CD4-positive, alpha-beta T cell treated with Interleukin-17A for 4 hours (primary cell): ENCODE measurements at places on chromosomes 12 and 14.
A peak's percentile ranks its signal among the peaks of the same experiment; 100 is the strongest.

- no peak for DNase-seq
Observed at GRCh38 chr14:101383737-101384338, 177.5 kb upstream of the DIO3 start.

DNA sequence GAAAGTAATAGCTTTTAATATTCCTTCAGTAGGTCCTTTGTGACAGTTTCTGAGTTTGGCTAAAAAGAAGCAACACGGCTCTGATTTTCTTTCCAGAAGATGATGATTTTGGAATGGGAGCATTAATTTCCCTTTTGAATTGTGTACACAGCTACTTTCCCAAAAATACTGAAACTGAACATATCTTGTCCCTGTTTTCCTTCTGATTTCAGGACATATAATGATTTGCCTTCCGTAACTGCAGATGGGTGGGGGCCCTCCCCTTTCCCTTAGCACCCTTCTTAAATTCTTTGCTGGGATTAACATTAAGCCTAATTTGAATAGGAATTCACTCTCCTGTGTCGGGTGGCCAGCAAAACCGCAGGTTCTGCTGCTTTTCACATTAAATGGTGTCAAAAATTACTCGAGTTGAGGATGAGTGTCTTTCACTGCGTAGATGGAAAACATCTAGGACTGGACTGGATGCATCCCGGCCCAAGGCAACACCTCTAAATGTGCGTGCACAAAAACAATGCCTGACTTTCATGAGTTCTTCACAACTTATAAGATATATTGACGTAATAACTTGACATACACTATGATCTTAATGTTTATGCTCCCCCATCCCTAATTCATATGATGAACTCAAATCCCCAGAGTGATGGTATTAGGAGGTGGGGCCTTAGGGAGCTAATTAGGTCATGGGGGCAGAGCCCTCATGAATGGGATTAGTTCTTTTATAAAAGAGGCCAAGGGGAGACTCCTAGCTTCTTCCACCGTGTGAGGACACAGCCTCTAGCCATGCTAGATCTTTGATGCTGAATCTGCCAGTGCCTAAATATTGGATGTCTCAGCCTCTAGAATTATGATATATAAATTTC, 158.1 kb downstream of the AEBP2 start:
- no peak for DNase-seq

GRCh38 chr12:12559719-12560296, 2.9 kb downstream of the DUSP16 start:
- DNase-seq, result no peak

DNA sequence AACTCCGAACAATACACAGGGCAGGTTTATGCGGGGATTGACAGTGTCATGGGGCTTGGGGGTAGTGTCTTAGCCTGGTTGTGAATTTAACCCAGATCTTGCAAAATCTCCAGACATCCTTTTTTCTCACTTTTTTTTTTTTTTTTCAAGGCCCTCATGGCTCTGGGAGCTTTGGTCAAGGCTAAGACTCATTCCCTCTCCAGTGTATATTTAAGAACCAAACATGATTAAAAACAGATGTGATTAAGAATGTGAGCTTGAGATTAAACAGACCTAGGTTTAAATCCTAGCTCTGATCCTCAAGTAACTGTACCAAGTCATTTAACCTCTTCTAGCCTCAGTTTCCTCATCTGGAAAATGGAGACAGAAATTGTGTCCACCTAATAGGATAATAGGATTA, 151.7 kb upstream of the FUT8 start:
- DNase-seq, result no peak

- no peak for DNase-seq
Observed at GRCh38 chr14:38257507-38257906, 1.6 kb upstream of the CLEC14A start.

GRCh38 chr14:58769011-58769643, 131.4 kb downstream of the DACT1 start:
- no peak for DNase-seq

- no peak for DNase-seq
Observed at GRCh38 chr14:56892959-56893358, 82.7 kb upstream of the OTX2 start.

DNA sequence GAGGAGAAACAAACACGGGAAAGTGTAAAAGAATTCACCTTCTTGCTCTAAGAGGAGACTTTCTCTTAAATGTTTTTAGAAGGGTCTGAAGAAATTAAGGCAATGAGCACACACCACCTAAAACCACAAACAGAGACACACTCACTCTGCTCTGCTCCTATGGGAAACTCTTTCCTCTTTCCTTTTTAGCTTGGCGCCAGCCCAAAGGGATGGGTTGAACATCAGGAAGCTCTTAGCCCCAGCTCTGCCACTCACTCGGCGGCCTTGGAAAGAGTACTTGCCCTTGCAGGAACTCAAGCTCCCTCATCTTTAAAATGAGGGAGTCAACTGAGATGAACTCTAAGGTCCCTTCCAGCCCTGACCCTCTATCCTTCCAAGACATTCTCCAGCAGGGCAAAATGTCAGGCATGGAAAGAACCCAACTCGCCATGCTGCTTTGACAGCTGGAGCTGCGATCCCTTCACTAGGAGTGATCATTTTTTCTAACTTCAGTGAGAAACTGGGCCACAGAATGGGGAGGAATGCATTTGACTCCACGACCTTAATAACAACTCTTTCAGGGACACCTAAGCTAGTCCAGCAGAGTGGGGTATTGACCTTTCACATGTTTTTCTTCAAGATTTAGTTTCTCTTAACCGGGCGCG, 980 bp upstream of the RNASE8 start:
- no peak for DNase-seq

GRCh38 chr12:50980545-50980944, 28.2 kb downstream of the HIGD1C start:
- DNase-seq, result no peak

DNA sequence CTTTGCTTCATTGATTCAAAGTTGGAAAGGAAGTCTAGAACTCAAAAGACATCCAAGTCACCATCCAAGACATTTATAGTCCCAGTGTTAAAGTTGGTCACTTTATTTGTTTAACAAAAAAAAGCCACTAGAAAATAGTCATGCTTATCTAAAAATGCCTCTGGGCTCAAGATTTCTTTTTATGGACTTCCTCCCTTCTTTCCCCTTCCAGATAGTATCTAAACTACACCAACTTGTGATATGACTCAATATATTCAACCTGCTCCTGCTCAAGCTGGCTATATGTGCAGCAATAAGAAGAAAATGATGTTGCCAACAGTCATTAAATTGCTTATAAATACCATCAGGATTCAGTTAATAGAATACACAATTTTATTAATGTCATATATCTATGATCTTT, 1177.1 kb downstream of the FLRT2 start:
- DNase-seq, result no peak

DNA sequence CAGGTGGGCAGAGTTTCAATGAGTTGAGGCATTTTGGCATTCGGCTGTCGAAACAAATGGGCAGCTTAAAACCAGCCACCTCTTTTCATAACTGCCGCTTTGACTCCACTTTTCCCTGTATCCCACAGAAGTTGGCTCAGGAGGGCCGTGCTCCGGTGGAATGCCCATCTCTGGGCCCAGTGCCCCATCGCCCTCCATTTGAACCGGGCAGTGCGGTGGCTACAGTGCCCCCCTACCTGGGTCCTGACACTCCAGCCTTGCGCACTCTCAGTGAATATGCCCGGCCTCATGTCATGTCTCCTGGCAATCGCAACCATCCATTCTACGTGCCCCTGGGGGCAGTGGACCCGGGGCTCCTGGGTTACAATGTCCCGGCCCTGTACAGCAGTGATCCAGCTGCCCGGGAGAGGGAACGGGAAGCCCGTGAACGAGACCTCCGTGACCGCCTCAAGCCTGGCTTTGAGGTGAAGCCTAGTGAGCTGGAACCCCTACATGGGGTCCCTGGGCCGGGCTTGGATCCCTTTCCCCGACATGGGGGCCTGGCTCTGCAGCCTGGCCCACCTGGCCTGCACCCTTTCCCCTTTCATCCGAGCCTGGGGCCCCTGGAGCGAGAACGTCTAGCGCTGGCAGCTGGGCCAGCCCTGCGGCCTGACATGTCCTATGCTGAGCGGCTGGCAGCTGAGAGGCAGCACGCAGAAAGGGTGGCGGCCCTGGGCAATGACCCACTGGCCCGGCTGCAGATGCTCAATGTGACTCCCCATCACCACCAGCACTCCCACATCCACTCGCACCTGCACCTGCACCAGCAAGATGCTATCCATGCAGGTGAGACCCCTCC, 5.0 kb upstream of the RNU7-1 start:
- no peak for DNase-seq

DNA sequence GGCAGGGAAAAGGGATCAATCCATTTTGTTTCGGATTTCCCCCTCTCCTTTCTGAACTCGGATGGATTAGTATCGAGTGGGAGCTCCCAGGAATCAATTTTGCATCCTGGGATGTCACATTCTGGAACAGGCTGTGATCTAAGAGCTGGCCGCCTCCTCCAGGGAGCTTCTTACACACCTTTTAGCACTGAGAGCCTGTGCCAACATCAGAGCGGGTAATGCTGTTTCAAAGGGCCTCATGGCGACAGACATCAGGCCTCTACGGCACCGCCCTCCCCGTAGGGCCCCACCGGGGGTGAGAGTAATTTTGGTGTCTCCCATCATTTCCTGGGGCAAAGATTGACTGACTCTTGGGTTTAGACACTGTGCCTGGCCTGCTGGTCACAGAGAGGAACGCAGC, 2.7 kb downstream of the GALNT9 start:
- no peak for DNase-seq

- no peak for DNase-seq
Observed at GRCh38 chr12:79717006-79717405, 26.2 kb upstream of the PAWR start.

- DNase-seq, result no peak
Observed at GRCh38 chr14:69904246-69904645, 25.0 kb downstream of the SMOC1 start.

DNA sequence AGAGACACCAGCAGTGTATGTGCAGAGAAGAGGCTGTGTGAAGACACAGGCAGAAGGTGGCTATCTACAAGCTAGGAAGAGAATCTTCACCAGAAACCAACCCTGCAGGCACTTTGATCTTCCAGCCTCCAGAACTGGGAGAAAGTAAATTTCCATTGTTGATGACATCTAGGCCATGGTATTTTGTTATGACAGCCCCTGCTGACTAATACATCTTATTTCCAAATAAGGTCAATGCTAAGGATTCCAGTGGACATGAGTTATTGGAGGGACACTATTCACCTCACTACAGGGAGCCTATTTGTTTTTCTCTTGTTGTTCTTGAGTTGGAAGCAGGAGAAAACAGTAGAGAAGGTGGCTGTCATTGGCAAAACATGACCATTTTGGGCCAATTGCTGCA, 88.5 kb upstream of the RIN3 start:
- DNase-seq, result no peak

DNA sequence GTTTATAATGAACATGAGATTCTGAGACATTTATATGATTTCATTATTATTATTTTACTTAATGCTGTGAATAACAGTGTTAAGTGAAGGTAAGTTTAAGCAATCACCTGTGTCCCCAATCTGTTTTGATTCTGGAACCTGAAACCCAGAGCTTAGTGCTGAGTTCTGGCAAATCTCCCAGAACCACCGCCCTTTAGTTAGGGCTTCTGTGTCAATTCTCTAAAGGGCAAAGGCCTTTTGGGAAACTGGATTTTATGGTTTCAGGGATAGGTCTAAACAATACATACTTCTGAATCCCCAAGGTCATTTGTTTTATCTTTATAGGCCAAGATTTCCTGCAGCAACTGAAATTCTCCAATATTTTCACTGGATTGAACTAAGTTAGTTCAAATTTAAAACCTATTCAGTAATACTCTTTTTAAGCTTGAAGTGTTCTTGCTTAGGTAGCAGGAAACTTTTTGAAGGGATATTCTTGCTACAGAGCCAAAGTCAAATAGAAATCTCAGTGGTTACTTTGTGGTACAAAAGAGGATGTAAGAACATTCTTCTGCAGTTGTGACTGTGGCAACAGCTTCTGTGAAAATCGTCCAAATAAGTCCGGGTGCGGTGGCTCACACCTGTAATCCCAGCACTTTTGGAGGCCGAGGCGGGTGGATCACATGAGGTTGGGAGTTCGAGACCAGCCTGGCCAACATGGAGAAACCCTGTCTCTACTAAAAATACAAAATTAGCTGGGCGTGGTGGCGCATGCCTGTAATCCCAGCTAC, 10.0 kb upstream of the PKP2 start:
- no peak for DNase-seq

- DNase-seq, result no peak
Observed at GRCh38 chr12:197347-197746, 16.6 kb downstream of the SLC6A12 start.

DNA sequence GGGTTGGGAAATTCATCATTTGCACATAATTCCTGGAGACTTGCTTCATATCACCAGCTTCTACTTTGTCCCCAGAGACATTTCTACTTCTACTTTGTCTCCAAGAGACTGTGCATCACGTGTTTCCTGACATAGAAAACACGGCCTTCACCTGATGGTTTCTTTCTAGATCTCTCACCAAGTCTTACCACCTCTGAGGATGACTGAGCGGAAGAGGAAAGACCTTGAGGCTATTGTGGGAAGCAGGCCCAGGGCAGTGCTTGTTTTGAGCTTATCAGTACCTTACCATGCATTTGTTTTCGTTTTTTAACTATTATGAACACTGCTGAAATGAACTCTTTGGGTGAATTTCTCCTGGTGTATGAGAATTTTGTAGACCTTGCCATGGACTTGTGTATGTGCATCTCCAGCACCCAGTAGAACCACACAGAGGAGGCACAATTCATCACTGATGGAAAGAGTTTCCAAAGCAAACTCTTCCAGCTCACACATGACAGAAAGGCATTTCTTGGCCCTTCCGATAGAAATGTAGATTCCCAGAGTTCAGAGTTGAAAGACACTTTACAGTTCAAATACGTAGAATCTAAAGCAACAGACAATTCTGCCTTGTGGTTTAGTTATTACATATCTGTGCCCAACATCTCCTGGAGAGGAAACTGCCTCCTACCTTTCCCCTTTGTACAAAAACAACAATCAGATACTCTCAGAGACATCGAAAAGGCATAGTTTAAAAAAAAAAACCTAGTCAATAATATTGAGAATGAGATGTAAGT, 434.7 kb downstream of the FUT8 start:
- peak; percentile 80 for DNase-seq

GRCh38 chr12:131370791-131371347, 340.0 kb upstream of the SFSWAP start:
- no peak for DNase-seq

- DNase-seq, result no peak
Observed at GRCh38 chr12:115320451-115320850, 636.5 kb upstream of the TBX3 start.

DNA sequence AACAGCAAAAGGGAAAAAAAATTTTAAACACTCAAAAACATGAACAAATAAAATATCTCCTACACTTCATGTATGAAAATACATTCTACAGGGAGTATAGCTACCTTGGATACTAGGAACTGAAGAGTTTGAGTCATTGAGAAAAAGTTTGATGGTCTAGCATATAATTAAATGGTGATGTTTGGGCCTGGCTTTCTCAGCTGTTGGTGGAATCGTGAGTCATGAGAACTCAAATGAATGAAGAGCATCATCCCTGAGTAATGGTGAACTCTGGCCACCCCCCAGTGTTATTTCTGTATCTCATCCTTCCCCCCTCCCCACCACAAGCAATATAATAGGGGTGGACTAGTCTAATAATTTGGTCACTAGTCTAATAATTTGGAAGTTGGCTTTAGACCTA, 6.7 kb upstream of the SLC6A15 start:
- no peak for DNase-seq
